ENCODE measurements at places on chromosomes 3 and 15.

DNA sequence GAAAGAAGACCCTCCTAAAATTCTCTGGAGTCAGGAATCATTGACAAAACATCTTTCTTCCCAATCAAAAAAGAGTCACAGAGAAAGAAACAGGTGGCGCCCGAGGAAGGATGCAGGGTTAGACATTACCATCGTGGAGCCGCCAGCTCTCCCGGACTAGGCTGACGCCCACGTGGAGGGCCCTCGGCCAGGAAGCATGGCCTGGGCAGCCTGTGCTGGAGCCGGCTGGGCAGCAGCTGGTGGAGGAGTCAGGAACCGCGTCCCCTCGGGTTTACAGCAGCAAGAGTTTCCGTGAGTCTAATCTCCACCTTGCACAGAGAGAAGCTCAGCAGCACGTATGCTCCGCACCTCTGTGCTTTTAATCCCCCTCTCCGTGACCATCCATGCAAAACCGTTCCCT lies 533.7 kb upstream of the ATP11B start:
- no peak for DNase-seq

DNA sequence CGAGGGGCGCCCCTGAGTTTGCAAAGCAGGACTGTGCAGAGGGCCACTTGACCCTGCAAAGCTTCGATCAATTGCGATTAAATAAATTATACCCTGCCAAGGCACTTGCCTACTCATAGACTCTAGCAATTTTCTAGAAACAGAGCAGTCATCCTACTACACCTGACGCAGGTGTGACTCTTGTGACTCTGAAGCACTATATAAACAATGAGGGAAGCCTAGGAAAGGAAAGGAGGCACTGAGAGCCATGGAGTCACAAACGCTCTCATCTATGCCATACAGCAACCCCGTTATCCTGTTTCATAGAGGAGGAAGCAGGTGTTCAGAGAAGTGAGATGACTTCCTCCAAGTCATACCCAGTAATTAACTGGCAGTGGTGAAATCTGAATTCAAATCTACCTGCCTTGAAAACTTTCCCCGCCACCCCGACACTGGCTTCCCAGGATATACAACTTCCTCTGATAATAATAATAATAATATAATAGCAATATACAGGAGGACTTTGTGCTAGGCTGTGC lies 14.4 kb downstream of the ARHGEF3 start:
- DNase-seq = no peak

DNA sequence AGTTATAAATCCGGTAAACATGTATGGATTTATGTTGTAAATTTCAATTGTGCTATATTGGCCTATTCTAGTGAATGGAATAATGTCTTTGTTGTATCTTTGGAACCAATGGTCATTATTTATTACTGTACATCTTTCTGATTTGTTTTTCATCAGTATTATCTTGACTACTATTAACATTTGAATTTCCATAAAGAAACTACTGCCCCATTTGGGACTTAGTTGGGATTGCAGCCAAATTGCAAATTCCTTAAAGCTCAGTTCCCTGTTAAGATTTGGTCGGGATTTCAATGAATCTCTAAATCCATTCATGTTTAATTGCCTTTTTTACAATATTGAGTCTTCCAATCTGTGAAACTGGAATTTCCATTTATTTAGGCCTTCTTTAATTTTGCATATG lies 822.4 kb upstream of the CADM2 start:
- DNase-seq = no peak

- no peak for DNase-seq
Observed at GRCh38 chr15:64776402-64776786, 1.0 kb upstream of the RBPMS2 start.

GRCh38 chr3:45955017-45955647 lies 11.9 kb downstream of the CXCR6 start:
- DNase-seq = no peak

Data from omental fat pad (tissue), 4 donors.